GM23248 (cell line): ENCODE measurements at places on chromosomes 16 and 17.
A peak's percentile ranks its signal among the peaks of the same experiment; 100 is the strongest.

- no peak for DNase-seq
These were observed 6.3 kb downstream of the NOS2 start for GRCh38 chr17:27793906-27794569.

DNA sequence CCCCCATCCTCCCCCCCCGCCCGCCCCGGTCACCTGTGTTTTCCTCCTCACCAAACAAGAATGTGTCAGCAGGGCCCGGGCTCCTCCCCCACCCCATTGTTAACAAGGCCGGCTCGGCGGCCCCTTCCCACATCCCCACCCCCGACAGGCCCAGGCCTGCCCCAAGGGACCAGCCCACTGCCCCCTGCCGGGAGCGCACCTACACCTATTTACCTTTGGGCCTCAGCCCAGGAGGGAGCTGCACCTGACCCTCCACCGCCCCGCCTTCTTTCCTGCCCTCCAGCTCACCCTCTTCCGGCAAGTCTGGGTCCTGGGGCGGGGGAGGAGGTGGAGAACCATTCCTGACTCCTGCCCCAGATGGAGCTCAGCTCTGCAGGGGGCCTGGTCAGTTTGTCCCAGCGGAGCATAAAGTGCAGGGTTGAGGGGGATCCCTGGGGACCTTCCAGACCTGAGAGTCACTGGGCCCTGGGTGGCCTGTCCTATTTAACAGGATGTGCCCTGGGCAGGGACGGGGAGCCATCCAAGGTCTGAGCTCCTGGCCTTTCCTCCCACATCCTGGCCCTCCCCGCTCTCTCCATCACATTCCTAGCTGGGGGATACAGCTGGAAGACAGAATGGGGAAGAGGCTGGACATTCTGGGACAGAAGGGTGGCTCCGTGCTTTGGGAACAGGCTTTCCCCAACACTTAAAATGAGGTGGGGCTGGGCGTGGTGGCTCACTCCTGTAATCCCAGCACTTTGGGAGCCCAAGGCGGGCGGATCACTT lies 8.3 kb downstream of the FOXJ1 start:
- no peak for DNase-seq

DNA sequence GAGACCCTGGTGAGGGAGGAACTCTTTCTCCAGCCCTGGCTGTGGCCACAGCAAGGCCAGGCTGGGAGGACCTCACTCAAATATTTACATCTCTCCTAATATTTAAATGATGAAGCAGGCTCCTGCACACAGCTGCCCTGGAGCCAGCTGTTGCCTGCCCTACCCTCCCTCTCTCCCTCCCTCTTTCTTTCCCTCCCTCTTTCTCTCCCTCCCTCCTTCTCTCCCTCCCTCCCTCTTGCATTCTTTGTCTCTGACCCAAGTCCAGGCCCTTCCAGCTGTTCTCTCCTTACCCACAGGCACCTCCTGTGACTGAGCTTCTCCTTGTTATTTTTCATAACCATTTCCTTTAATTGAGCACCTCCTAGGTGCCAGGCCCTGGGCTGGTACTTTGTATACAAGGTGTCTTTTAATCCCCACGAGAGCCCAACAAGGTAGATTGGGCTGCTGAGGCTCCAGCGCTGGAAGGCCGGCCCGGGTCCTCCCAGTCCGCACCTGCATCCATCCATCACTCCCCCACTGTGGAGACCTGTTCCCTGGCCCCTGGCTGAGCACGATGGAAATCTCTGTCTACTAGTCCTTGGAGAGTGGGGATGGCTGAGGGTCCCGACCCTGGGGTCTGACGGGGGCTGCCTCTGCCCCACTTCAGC lies 242.3 kb downstream of the SEC14L1 start:
- DNase-seq: peak; percentile 61

- DNase-seq: no peak
These were observed 26.5 kb downstream of the MMP15 start for GRCh38 chr16:58051821-58052603.
